ENCODE measurements at places on chromosomes 1 and 21. TPM values are rescaled to one million over a fixed set of nuclear protein-coding genes. Genes with fewer than 3 reads are reported as not detected.

PLPP3 gene
- 93.5 TPM for polyA plus RNA-seq

SLC30A1 gene
- polyA plus RNA-seq, result 20.5 TPM

COL16A1 gene
- polyA plus RNA-seq, result 19.0 TPM

ANKRD65 gene
- 9.9 TPM for polyA plus RNA-seq

SMCP gene
- not detected for polyA plus RNA-seq

HMGCS2 gene
- 0.11 TPM for polyA plus RNA-seq

AK4 gene
- polyA plus RNA-seq, result 19.3 TPM

CD1C gene
- polyA plus RNA-seq, result 0.24 TPM

Data from adipose tissue (tissue), 3 donors.